ENCODE measurements at places on chromosomes 7 and 10.

- DNase-seq, result no peak
Measured at GRCh38 chr7:41114131-41114530, 588.8 kb downstream of the INHBA start.

- peak; percentile 21 for DNase-seq
Measured at GRCh38 chr10:6995341-6995740, 415.3 kb upstream of the PRKCQ start.

DNA sequence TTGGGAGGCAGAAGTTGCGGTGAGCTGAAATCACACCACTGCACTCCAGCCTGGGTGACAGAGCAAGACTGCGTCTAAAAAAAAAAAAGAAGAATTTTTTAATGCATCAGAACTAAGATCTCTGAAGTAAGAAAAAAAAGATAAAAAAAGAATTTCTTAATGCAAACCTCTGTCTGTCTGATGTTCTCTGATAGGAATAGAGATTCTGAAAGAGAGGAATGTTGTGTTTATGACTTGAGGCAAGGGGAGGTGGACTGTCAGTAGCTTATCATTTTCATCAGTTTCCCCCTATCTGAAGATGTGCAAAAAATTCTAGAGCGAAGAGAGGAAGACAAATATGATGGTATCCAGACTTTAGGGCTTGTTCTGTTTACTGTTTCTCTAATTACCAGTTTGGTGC, 121.5 kb downstream of the SEC23IP start:
- DNase-seq, result no peak

DNA sequence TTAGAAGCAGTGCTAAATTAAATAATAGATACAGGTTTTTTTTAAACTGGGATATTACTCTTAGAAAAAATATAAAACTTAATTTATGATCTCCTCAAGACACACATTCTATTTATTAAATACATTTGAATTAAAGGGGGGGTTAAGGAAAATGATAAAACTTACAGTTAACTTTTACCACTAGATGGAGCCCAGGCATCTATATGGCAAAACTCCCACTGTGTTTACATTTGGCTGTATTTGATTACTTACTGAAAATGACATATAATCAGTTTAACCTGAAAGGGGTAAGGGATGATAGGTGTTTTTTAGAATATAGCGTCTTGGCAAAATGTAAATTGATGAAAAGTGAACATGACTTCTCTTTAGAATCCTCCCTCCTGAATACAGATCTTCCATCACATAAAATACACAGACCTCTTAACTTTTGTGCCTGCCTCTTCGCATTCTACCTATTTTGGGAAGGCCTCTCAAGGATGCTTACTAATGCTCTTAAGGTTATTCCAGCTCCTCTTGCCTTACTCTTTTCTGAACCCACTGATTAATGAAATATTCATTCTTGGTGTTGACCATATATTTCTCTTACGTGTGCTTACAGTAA, 235.7 kb downstream of the AGMO start:
- no peak for DNase-seq

Data from BJ (cell line).